ENCODE measurements at places on chromosomes 5 and 9.

GRCh38 chr5:149024477-149024876 lies 38.4 kb downstream of the SH3TC2 start:
- no peak for ATAC-seq

- ATAC-seq = no peak
Observed at GRCh38 chr5:116771466-116772151, 197.0 kb upstream of the SEMA6A start.

DNA sequence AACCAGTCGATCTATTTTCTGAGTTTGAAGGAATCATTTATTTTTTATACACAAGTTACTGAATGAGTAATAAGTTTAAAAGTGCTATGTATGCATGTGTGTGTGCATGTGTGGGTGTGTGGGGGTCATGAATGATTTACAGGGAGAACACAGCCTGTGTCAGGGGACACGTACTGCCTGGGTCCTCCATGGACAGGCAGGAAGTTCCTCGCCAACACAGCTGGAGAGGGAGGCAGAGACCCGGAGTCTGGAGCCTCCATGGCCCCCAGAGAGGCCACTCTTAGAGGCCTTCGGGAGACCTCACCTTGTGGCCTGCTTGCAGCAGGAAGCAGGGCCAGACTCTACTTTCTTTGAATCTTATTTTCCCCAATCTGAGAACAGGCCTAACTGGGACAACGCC lies 144.7 kb downstream of the GABBR2 start:
- ATAC-seq = no peak

- no peak for ATAC-seq
Observed at GRCh38 chr5:171093598-171093997, 215.4 kb upstream of the TLX3 start.

DNA sequence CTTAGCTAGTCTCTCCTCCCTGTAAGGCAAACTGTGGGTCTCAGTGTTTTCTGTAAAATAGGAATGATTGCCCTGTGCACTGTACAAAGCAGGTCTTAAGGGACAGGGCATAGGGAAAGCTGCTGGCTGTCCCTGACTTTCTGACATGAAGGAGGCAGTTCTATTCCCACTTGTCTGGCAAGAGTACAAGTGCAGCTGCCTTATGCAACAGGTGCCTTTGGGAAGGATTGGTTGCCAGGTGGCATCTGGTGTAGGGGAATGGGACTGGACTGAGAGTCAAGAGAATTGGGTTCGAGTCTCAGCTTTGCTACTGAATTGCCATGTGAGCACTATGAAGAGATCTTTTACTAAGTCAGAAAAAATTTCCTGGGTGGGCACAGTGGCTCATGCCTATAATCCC lies 10.0 kb downstream of the BSPRY start:
- ATAC-seq = no peak

GRCh38 chr5:106720367-106720766 lies 950.4 kb downstream of the EFNA5 start:
- no peak for ATAC-seq

Measured in activated T-helper 17 cell treated with anti-CD3 and anti-CD28 coated beads, Interleukin-2, amount 50 U/mL, for 72 hours (primary cell).